SHP77 (cell line): ENCODE measurements at places on chromosomes 3 and 15.

- no peak for DNase-seq
Observed at GRCh38 chr3:173957646-173958045, 560.1 kb downstream of the NLGN1 start.

DNA sequence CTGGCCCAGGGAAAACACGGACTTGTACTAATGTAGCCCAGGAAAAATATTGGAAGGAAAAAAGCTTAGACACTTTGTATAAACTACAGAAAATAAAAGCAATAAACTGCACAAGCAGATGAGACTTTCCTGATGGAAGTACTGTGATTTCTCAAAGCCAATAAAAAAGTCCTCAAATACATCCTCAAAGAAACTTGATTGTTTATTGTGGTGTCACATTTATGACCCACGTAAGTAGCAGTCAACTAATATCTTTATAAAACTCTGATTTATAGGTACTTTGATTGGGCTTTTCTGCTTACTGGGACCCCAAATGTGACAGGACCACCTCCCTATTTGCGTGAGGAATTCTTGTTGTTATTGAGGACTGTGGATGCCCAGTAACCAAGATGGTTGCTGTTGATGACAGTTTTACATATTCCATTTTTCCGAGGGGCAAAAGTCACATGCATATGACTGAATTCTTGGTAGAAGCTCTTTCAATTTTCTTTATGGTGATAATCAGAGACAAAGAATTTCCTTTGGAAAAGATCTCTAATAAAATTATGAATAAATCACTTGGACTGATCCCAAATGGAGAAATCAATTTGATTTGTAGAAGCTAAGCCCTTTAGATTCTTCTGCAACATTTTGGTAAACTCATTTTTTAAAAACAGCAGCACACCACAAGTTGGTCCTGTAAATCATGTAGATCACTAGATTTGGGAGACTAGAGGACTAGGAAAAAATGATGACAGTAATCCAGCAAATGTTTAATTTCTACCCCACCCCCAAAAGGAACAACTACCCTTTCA, 159.0 kb upstream of the TSC22D2 start:
- no peak for DNase-seq

DNA sequence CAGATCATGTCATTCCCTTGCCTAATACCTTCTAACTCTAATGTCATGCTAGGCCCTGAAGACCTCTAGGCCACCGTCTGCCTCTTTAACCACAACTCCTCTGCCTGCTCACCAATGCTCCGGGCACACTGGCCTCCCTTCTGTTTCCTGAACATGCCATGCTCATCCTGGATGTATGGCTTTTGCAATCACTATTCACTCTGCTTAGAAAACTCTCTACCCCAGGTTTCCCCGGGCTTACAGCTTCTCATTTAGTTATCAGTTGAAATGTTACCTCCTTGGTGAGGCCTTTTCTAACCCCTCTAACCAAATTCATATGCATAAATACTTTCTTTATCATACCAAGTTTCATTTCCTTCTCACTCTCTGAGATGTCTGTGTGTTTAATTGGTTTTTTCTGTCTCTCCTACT, 727.8 kb upstream of the CFAP20DC start:
- no peak for DNase-seq

DNA sequence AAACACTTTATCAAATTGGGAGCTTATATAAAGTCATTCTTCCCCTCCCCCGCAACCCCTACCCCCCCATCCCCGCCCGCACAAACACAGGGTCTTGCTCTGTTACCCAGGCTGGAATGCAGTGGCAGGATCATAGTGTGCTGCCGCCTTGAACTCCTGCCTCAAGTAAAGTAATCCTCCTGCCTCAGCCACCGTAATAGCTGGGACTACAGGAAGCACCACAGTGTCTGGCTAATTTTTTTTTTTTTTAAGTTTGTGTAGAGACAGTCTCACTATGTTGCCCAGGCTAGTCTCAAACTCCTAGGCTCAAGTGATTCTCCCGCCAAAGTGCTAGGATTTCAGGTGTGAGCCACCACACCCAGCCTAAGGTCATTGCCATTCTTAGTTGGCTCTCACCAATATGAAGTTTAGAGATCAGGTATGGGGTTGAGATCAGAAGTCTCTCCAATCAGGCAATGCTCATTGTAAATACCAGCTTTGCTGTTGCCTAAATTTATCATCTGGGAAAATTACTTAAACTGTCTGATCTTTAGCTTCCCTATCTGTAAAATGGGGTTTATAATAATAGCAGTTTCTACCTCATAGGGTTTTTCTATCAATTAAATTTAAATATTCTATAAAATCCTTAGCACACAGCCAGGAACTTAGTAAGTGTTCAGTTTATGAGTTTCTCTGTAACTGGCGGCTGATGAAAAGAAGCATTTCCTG, 60.3 kb downstream of the TGFBR2 start:
- no peak for DNase-seq

DNA sequence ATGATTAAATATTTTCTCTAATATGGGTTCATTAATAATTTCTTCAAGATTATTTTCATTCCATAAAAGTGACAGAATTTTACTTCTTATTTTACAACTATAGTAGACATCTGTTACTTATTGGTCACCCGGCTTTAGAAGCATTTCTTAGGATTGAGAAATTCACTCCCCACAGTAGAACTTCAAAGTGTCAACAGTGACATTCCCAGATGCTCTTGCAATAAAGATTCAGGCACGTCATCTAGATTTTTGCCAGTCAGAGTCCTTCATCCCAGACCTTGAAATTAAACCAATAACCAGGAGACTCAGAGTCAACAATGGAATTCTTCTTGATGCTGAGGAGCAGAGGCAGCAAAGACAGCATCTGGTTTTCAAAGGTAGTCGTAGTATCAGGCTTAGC, 190.8 kb downstream of the VGLL3 start:
- no peak for DNase-seq

DNA sequence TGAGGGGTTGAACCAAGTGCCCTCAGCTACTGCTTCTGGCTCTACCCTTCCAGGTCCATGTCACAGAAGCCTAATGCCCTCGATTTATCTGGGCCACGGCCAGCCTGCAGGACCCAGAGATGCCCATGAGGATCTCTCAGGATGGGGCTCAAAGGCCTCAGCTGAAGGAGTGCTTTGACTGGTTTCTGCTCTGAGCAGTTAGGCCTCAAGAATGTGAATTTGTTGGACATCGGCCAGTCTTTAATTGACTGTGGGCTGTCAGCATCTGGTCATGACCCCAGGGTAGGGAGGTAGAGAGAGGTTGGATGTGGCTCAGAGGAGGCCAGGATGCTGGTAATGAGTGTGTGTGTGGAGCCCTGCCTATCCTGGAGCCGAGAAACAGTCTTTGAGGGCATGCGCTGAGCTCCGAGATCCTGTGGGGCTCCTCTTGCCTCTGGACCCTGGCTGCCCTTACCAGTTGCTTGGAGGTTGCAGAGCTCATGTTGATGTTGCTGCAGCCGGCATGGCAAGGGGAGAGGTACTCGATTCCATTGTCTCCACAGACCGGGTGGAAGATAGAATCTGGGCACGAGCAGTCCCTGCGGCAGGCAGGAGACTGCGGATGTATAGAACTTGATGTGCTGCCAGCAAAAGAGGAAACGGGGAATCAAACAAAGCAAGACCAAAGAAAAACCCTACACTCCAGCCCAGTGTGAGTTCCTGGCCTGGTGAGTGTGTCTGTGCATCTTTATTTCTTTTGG, 49.1 kb upstream of the RAB6B start:
- DNase-seq, result no peak
